ENCODE measurements at places on chromosomes 4 and X.

GRCh38 chr4:738781-739280, 33.2 kb downstream of the PCGF3 start:
- DNase-seq: no peak

GRCh38 chrX:150337536-150337935, 25.6 kb upstream of the MAMLD1 start:
- no peak for DNase-seq

GRCh38 chr4:36844448-36844847, 400.1 kb upstream of the NWD2 start:
- no peak for DNase-seq

- no peak for DNase-seq
Observed at GRCh38 chr4:3310301-3311094, 17.7 kb downstream of the RGS12 start.

DNA sequence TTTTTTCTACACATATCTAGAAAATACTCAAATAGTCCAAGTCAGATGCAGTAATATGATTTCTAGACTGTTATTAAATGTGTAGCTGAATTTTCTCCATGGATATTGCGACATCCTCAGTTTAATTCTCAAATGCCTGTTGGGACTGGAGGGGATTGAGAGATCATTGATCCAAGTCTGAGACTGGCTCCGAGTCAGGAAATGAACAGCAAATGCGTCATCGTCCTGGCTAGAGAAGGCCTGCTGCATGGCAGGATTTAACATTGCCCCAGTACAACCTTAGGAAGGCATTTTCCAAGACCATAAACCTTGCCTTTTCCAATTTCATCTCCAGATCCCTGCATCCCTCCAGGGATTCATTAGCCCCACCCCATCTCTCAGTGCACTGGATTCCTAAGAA, 56.6 kb upstream of the SLC6A14 start:
- no peak for DNase-seq

- no peak for DNase-seq
Observed at GRCh38 chr4:169207436-169208089, 63.2 kb downstream of the SH3RF1 start.
